H9 (cell line): ENCODE measurements at places on chromosomes 3 and 15. TPM values are rescaled to one million over a fixed set of nuclear protein-coding genes. Genes with fewer than 3 reads are reported as not detected.

LRRC31 gene
- not detected in 2 replicates for total RNA-seq

LRRC2 gene
- total RNA-seq: 2.6 and 3.4 TPM in 2 replicates

FAM81A gene
- total RNA-seq: 1.0 and 1.7 TPM in 2 replicates

DNA sequence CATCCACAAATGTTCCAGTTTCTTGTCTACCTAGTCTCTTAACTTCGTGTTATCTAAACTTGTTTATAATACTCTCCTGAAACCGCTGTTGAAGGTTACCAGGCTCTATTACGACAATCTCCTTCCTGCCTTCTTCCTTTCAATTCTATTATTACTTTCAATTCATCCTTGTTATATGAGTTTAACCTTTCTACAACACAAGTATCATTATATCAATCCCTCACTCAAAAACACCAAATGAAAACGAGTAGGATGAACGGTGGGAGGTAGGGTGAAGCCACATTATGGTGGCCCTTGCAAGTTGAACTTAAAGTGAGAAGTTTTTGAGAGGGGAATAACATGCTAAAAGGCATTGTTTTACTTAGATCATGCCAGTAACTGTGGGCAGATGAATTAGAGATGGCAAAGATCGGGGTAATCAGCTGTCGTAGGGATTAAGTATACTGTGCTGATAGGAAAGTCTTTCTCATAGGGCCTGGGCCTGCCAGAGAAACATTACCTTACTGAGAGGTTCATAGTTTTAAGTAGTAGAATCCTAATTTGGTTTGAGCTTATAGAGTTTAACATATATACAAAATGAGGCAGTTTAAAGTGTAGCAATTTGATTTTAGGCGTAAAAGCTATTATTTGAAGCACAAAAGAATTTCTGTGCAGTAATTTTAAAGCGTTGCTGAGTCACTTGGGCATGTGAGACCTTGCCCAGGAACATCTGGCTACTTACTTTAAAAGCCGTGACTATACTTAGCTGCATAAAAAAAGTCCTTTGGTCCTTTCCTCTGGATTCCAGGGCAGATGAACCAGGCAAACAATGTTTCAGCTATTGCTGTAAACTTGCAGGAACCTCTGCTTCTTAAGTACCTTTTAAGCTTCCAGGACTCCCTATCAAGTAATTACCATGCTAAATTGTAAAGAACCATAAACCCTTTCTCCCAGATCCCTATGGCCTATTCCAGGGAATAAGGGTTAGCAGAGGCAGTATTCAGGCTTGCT, 3.3 kb upstream of the CEP97 start:
- no peaks in the 10 kb centered on the region for H3K36me3 ChIP-seq
- no peaks in the 10 kb centered on the region for H3K4me1 ChIP-seq
- H3K27me3 ChIP-seq: no peaks in the 10 kb centered on the region
- no peak overlapping the region for H3K27ac ChIP-seq
- no peak for DNase-seq

DNA sequence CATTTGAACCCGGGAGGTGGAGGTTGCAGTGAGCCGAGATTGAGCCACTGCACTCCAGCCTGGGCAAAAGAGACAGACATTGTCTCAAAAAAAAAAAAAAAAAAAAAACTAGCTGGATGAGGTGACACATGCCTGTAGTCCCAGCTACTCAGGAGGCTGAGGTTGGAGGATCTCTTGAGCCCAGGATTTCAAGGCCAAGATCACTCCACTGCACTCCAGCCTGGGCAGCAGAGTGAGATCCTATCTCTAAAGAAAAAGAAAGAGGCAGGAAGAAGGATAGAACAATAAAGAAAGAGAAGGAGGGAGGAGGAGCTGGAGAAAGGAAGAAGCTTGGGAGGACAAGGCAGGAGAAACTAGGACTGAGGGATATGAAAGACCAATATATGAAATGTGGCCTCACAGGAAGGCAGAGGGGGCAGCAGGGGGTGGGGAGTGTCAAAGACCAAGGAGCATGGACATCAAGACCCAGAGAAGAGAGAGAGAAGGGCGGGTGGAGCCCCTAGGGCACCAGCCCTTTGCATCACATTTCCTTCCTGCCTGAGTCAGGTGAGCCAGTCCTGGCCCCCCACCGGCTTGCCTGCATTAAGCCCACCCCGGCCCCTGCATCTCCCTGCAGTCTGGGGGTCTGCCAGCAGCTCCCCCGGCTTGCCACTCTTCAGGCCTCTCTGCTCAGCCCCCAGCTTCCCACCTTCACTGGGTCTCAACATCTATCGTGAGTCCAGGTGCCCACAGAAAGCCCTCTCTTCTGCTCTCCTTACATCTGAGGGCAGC, 11.5 kb downstream of the IGDCC3 start:
- H3K4me1 ChIP-seq: peaks cover 36% of the 10 kb centered on the region; the same call in 1 of the 2 replicates
- no peaks in the 10 kb centered on the region for H3K27me3 ChIP-seq
- H3K36me3 ChIP-seq: no peaks in the 10 kb centered on the region

DNA sequence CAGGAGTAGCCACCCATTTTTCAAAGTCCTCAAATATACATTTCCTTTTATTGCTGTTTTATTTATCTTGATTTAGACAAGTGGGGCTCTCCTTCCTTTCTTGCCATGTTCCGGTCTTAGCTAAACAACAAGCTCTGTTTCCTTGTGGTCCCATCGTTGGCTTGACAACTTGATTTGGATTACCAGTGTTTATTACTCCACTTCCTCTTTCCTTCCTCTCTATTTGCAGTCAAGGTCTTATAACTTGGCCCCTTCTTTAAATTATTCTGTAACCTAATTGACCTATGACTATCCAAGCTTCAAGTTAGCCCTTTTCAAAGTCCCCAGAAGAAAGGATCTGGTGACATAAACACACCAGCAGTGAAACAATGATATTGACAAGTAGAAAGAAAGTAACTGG, 130.6 kb upstream of the STT3B start:
- no peak overlapping the region for H3K4me3 ChIP-seq
- H3K27ac ChIP-seq: no peak overlapping the region
- no peak for DNase-seq
- H3K27me3 ChIP-seq: no peaks in the 10 kb centered on the region

DNA sequence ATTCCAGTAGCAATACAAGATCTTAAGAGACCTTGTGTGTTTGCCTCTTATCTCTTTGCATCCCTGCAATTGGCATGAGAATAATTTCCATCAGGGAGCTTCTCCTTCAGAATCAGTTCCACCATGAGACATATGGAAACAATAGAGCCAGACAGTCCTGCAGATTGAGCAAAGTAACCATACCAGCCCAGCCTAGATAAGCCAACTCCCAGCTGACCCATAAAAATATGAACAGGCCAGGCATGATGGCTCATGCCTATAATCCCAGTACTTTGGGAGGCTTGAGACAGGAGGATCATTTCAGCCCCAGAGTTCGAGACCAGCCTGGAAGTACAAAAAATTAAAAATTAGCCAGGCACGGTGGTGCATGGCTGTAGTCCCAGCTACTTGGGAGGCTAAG, 12.7 kb downstream of the CNTN3 start:
- DNase-seq: no peak
- H3K4me3 ChIP-seq: no peak overlapping the region
- no peaks in the 10 kb centered on the region for H3K27me3 ChIP-seq

DNA sequence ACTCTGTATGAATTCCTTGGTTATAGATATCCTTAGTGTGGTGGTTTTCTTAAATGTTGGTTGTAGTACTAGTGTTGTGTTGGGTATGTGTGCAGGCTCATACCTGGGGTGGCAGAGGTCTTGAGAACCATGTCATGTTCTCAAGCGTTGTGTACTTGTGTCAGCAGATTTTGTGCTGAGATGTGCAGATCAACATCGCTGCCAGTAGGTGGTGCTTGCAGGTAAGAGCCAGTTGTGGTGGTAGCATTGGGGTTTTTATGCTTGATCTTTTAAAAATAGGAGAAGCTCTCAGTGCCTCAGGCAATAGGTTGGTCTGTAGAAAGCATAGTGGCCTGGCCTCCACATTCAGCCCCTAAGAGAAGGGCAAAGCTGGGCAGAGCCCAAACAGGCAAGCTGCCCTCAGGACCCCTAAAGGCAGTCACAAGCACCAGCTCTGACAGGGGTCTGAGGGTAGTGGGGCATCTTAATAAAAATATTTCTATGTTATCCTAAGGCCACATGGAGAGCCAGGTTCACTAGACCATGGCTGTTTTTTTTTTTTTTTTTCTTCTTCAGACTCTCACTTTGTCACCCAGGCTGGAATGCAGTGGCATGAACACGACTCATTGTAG, 164.0 kb downstream of the IL20RB start:
- no peaks in the 10 kb centered on the region for H3K27me3 ChIP-seq
- no peaks in the 10 kb centered on the region for H3K36me3 ChIP-seq
- H3K27ac ChIP-seq: no peak overlapping the region

GRCh38 chr3:58863206-58863605, 186.6 kb downstream of the CFAP20DC start:
- H3K4me3 ChIP-seq: no peak overlapping the region
- H3K36me3 ChIP-seq: no peaks in the 10 kb centered on the region
- H3K27me3 ChIP-seq: no peaks in the 10 kb centered on the region
- DNase-seq: no peak
- peaks cover 6% of the 10 kb centered on the region; the same call in 1 of the 2 replicates for H3K4me1 ChIP-seq

DNA sequence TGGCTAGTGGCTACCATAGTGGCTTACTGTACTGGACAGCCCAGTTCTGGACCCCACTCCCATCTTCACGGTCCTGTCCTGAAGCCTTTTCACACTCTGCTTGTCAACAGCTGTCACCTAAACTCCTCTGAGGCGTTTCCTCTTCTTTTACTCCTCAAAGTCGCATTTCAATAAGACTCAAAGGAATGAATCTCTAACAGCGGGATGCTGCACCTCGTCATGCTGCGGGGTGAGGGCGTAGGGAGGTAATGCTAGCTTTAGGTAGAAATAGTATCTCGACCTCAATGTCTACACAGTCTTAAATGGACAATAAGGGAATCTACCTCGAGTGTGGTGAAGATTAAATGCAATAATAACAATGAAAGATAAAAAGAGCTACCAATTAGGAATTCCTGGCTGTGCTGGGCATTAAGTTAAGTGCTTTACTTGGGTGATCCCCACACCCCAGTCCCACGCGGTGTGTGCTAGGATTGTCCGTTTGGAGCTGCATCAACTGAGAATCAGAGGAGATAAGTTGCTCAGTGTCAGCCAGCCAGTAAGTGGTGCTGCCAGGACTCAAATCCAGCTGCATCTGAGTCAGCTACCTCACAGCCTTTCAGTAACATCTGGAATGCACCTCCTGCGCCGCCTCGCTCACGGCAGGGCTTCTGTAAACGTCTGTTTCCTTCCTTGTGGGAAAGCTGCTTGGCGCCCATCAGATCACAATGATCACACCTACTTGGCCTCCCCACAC, 14.0 kb downstream of the PLA2G4D start:
- peak overlapping the region; percentile 57; the same call in 2 of the 3 replicates for H3K4me3 ChIP-seq
- H3K4me1 ChIP-seq: no peaks in the 10 kb centered on the region; the same call in 1 of the 2 replicates
- no peak overlapping the region for H3K27ac ChIP-seq
- H3K36me3 ChIP-seq: no peaks in the 10 kb centered on the region
- DNase-seq: peak; percentile 67
